ENCODE measurements at places on chromosomes 16 and 17.

DNA sequence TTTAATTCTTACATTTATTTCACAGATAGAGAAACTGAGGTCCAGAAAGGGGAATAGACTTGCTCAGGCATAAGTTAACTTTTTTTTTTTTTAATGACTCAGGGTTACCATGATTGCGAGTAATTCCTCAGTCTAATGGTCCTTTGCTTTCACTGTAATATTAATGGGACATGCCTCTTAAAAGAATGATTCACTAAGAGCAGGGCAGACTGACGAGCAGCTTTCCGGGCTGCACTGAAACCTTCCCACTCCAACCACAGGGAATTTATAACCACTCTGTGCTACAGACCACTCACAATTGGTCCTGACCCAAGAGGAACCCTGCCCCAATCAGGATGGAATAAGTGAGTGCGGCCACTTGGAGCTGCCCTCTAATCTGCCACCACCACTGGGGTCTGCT is 5.7 kb downstream of the HOXB2 start:
- DNase-seq = no peak

DNA sequence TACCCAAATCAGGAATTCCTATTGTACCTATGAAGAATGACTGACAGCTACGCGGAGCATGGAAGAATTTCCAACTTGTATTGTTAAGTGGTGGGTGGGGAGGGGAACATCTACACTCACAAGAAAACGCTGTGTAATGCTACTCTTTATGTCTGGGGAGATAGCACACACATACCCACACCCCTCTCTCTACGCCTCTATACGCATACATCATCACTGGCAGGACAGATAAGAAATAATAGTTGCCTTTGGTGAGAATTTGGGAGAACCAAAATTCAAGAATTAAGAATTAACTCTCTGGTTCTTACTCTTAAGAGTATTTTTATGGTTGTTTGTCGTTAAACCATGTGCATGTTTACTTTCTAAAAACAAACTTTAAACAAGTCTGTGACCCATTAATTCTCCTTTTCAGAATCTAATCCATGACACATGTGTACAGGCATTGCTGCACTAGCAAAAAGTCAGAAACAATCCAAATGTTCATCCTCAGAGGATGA is 33.9 kb downstream of the CREBBP start:
- no peak for DNase-seq

- DNase-seq = no peak
Measured at GRCh38 chr17:5962371-5962770, 107.8 kb upstream of the WSCD1 start.

GRCh38 chr17:14214271-14214670 is 22.4 kb downstream of the CDRT15 start:
- DNase-seq = no peak

GRCh38 chr17:81272616-81273015 is 22.5 kb downstream of the SLC38A10 start:
- DNase-seq = no peak
